ENCODE measurements at places on chromosomes 12 and 14. TPM values are rescaled to one million over a fixed set of nuclear protein-coding genes. Genes with fewer than 3 reads are reported as not detected.

Gene KRT76
- total RNA-seq, result not detected

Gene RHEBL1
- 16.0 TPM for total RNA-seq

Gene ASCL1
- total RNA-seq, result not detected

Gene METTL3
- 80.5 TPM for total RNA-seq

Gene RBP5
- 1.2 TPM for total RNA-seq

Gene HSPB8
- not detected for total RNA-seq

Gene CABP1
- 0.27 TPM for total RNA-seq

Gene CAPZA3
- not detected for total RNA-seq

Gene SLC10A1
- not detected for total RNA-seq

Gene CLEC14A
- total RNA-seq, result not detected

Gene NUBPL
- 8.7 TPM for total RNA-seq

Gene RND1
- total RNA-seq, result 3.5 TPM

Gene PZP
- not detected for total RNA-seq

Gene RNASE7
- not detected for total RNA-seq

Gene AP1G2
- 170 TPM for total RNA-seq

Gene ACSM4
- total RNA-seq, result not detected

Gene AICDA
- total RNA-seq, result not detected

Gene ZFP36L1
- 70.0 TPM for total RNA-seq
